ENCODE measurements at places on chromosomes 13 and 19.
A peak's percentile ranks its signal among the peaks of the same experiment; 100 is the strongest.

DNA sequence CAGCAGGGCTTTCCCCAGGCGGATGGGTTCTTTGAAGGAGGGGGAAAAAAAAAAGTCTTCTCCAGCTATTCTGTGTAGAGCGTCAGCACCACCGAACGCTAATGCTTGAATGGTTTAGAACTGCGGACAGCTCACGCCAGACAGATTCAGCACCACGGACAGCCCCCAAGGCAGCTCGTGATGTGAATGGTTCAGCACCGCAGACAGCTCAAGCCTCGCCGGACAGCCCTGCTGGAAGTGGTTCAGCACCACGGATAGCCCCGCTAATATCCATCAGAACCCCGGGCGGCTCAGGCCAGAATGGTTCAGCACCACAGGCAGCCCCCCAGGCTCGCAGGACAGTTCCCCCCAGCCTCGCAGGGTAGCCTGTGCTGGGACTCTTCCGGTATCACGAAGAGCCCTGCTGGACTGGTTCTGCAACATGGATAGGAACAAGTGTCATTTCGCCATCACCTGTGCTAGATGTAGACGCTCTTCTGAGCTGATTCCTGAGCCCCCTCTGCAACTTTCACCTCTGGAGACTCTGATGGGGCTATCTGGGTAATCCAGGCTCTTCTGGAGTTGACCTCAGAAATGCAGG, 4.9 kb upstream of the SMIM17 start:
- DNase-seq, result peak; percentile 6

GRCh38 chr19:413756-414420, 4.9 kb upstream of the C2CD4C start:
- DNase-seq, result no peak

DNA sequence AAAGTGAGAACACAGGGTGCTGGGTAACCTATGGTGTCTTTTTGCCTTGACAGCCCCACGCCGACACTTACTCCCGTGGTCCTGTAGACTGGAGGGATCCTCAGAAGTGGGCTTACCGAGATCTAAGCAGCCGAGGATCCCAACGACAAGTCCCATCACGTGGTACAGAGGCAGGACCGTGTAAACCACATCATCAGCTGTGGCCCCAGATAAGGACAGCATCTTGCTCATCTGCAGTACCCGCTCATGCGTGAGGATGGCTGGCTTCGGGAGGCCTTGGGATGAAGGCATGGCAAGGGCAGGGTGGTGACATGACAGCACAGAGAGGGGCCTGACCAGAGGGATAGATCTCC, 2.1 kb downstream of the SLC27A5 start:
- no peak for DNase-seq

- no peak for DNase-seq
Measured at GRCh38 chr13:23518231-23518630, 52.0 kb upstream of the TNFRSF19 start.

GRCh38 chr19:13839130-13839937, 37.6 kb upstream of the NANOS3 start:
- peak; percentile 93 for DNase-seq
